SJCRH30 (cell line): ENCODE measurements at places on chromosomes 6 and 20.

- DNase-seq = no peak
Observed at GRCh38 chr6:141528596-141528995, 604.1 kb upstream of the GJE1 start.

- peak; percentile 73 for DNase-seq
Observed at GRCh38 chr20:38790200-38791053, 15.1 kb upstream of the PPP1R16B start.

GRCh38 chr6:96575359-96575758 is 12.4 kb downstream of the FHL5 start:
- DNase-seq = no peak

- DNase-seq = no peak
Observed at GRCh38 chr6:143774347-143774746, 68.8 kb upstream of the LTV1 start.

- DNase-seq = no peak
Observed at GRCh38 chr6:2866171-2866846, 24.6 kb upstream of the SERPINB1 start.

DNA sequence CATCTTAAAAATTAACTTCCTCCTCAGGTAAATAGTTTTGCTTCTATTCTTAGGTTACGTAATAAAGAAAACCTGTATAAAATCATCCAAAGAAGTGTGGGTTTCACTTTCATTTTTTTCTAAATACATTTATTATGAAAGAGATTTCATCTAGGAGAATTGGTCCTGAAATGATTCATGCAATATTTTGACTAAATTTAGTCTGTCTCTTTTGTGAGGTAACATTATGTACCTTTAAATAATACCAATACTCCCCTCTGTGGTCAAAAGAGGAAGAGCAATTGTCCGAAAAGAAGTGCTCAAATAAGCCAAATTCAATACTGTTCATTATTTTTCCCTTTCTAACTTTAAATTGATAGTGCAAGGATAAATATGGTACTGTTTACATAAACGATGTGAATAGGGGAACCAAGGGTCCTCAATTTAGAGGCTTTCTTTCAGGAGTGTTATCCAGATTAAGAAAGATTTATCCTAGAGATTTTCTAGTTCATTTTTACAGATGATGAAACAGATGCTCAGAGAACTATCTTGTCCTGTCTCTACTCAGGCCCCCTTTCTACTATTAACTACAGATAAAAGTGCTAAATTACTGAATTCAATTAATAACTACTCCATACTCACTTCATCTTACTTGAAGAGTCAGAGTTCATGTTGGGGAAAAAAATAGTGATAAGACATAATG is 26.2 kb downstream of the CYP39A1 start:
- DNase-seq = peak; percentile 60

DNA sequence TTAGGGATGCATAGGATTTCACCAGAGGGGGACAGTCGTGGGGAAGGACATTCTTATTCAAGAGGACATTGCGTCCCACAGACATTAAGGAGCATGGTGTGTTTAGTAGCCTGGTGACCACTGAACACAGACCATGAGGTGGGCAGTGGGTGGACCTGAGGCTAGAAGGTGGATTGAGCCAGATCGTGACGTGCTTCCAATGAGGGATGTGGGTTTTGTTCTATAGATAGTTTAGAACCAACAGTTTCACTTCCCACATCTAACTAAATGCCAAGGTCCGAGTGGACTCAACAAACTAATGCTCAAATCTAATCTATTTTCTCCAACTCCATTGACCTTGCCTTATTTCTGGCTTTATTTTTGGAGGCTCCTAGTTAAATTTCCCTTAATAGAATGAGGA is 58.5 kb downstream of the OGFRL1 start:
- no peak for DNase-seq

DNA sequence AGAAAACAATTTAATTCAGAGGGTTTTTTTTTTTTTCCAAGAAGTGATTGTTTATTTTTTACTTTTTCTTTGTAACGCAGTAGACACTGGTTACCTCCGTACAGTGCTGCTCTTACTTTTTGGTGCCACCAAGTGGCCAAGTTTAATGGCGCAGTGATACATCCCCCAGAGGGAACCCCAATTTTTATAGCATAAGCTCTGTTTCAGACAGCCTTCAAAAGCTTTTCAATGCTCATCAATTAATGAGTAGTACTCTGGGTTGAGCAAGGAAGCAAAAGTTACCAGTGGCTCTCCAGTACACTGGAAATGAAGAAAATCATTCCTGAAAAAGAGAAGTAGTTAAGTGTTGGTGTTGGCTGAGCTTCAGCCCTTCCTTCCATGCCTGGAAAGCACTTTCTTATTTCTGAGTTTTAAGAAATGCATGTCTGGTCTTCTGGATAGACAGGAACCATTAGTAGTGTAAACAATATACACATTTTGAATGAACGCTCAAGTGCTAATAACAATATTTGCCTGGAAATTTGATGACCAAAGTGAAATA is 129.1 kb upstream of the SMLR1 start:
- DNase-seq = peak; percentile 43

DNA sequence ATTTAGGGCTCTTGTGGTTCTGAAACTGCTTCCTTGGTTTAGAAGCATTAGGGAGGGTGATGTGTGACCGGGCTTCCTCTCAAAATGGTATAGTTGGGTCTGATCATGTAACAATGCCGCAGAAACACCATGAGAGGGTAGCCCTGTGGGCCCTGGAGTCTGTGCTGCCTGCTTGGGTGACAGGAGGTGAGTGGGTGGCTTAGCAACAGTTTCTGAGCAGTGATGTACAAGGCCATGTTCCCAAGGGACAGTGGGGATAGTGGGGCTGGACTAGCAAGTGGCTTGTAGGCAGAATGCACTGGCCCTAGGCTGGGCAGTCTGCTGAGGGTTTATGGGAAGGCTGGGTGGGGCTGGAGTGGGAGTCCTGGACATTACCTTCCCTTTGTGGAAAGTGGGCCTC is 106.9 kb upstream of the MYL9 start:
- no peak for DNase-seq

- DNase-seq = no peak
Observed at GRCh38 chr6:11006061-11006460, 38.0 kb downstream of the ELOVL2 start.

- DNase-seq = no peak
Observed at GRCh38 chr20:60751826-60752225, 500.2 kb upstream of the CDH4 start.

GRCh38 chr6:29628419-29629281 is 4.3 kb downstream of the GABBR1 start:
- peak; percentile 43 for DNase-seq

GRCh38 chr6:4322134-4322845 is 186.9 kb upstream of the ECI2 start:
- no peak for DNase-seq

DNA sequence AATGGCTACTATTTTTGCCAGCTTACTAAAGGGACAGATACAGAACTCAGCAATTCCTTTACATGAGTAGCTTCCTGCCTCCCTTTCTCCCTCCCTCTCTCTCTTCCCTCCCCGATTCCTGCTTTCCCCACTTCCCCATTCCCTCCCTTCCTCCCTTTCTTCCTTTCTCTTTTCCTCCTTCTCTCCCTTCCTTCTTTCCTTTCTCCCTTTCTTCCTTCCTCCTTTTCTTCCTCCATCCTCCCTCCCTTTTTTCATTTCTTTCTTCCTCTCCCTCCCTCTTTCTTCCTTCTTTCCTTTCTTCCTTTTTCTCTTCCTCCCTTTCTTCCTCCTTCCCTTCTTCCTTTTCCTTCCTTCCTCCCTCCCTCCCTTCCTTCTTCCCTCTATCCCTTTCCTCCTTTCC is 178.1 kb downstream of the RNF144B start:
- no peak for DNase-seq

- peak; percentile 74 for DNase-seq
Observed at GRCh38 chr20:10469599-10469998, 34.5 kb downstream of the SLX4IP start.

DNA sequence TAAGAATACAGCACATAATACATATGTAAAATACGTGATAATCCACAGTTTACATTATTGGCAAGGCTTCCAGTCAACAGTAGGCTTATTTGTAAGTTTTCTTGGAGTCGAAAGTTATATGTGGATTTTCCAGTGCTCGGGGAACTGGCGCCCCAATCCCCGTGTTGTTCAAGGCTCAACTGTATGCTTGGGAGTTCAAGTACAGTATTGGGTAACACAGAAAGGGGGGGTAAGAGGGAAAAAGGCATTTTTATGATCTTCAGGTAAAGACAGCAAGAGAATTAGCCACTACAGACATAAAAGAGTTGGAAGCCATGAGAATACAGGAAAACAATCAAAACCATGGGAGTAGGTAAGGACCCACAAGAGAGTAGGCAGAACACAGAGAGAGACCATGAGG is 16.4 kb downstream of the PSMB1 start:
- DNase-seq = no peak

- DNase-seq = no peak
Observed at GRCh38 chr6:16301511-16301910, 63.1 kb downstream of the GMPR start.

GRCh38 chr6:21431526-21431925 is 162.0 kb upstream of the SOX4 start:
- DNase-seq = no peak

DNA sequence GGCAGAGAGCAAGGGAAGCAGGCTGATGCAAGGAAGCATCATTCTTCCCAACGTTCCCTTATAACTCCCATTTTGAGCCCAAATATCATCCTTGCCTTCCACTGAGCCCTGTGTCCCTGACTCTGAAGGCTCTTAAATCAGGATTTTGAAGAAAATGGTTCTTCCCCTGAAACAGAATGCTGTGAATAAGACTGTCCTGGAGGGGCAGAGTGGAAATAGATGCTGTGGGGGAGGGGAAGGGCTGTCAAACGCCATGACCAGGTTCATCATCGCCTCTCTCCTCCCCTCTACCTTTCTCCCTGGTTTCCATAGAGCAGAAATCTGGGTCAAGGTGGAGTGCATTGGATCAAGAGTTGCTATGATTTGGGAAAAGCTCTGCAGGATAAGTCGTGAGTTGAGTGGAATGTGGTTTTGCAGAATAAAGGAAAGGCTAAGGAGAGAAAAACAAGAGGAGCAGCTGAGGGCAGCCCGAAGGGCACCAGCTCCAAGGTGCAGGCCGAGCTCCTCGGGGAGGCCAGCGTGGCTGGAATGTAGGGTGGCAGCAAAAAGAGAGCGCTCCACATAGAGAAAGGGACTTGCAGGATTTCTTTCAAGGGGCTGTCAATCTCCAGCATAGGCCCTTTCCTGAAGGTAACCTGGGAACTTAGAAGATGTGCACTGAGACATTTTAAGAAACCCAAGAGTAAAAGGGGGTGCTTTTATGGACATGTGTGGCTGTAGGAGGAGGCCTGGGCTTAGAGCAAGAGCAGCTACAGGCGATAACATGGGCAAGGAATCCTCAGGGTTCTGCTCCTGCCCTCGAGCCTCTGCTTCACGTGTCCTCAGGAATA is 120.8 kb upstream of the CDYL start:
- DNase-seq = no peak

- no peak for DNase-seq
Observed at GRCh38 chr6:36229223-36229622, 32.7 kb downstream of the BRPF3 start.

DNA sequence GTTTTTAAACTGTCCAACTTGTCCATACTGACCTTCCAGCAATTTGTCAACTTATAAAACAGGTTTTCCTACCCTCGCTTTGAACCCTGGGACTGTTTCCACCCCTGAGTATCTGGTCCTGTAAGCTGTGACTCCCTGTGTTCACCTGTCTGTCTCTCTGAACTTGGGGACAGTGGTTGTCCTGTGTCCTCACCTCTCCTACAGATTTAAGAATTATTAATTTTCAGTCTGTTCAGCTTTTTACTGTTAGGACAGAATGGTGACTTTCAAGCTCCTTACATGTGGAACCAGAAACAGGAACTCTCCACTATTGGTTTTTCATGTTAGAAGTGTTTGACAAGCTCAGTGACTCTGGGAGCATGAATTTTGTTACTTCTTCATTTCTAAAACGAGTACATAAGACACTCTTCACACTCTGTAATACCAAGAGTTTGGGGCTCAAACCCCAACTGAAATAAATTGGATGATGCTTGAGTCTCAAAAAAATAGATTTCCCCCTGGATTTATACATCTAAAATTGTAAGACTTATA is 713.9 kb downstream of the COL12A1 start:
- no peak for DNase-seq

GRCh38 chr20:31967830-31968249 is at the start of gene XKR7:
Gene XKR7 (plus strand): TSS chr20:31968151. CDS start chr20:31968176, 25 bp downstream.
- DNase-seq = no peak

DNA sequence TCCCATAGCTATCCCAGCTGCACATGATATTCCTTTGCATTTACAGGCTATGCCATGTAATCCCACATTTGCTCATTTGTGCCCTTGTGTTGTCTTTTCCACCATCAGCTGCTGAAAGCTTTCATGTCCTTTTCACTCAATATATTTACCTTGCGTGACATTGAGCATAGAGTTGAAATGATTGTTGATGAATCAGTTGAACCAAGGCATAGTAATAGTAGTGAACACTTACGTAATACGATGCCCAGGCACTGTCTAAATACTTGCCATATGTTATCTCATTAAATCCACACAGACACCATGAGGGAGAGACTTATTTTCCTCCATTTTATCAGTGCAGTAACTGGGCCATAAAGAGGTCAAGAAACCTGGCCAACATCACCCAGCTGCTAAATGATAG is 13.1 kb downstream of the RNF8 start:
- DNase-seq = no peak

- no peak for DNase-seq
Observed at GRCh38 chr6:107344981-107345380, 114.4 kb downstream of the PDSS2 start.

GRCh38 chr6:159084493-159085091 is 39.8 kb upstream of the TAGAP start:
- DNase-seq = no peak

- no peak for DNase-seq
Observed at GRCh38 chr6:162438980-162439379, 288.6 kb downstream of the PRKN start.

- peak; percentile 13 for DNase-seq
Observed at GRCh38 chr20:11451793-11452291, 465.9 kb upstream of the BTBD3 start.

DNA sequence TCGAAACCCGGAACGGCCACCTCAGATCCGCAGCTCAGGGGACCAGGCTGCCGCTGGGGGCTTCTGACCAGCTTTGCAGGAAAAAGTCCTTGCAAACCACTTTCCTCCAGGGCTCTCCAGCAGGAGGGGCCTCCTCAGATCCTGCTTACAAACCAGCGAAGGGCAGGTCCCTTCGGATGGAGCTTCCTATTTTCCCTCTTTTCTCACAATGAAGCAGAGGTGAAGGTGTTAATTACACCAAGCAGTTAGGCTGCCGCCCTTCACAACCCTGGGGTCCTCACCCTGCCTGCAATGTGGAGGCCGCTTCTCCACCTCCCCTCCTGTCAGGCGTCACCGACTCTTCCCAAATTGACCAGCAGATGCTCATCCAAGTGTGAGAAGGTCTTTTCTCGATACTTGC is 5.7 kb downstream of the ARHGAP40 start:
- no peak for DNase-seq

GRCh38 chr20:49279677-49280462 is 2.0 kb upstream of the ZNFX1 start:
- DNase-seq = no peak

- DNase-seq = no peak
Observed at GRCh38 chr6:130136798-130137197, 86.0 kb downstream of the SAMD3 start.

- DNase-seq = no peak
Observed at GRCh38 chr6:169906688-169907418, 155.4 kb downstream of the ERMARD start.

GRCh38 chr6:51541847-51542246 is 545.6 kb downstream of the PKHD1 start:
- peak; percentile 8 for DNase-seq
